Neural crest cell (in vitro differentiated cells): ENCODE measurements at places on chromosomes 6 and 20. TPM values are rescaled to one million over a fixed set of nuclear protein-coding genes. Genes with fewer than 3 reads are reported as not detected.

GRCh38 chr6:34235307-34236130 is 1.2 kb upstream of the HMGA1 start:
- H3K27ac ChIP-seq = peak overlapping the region; percentile 96
- peaks cover 4% of the 10 kb centered on the region for H3K36me3 ChIP-seq
- peak; percentile 73 for DNase-seq
- peaks cover 6% of the 10 kb centered on the region for H3K27me3 ChIP-seq
- peaks cover 41% of the 10 kb centered on the region for H3K4me1 ChIP-seq

DNA sequence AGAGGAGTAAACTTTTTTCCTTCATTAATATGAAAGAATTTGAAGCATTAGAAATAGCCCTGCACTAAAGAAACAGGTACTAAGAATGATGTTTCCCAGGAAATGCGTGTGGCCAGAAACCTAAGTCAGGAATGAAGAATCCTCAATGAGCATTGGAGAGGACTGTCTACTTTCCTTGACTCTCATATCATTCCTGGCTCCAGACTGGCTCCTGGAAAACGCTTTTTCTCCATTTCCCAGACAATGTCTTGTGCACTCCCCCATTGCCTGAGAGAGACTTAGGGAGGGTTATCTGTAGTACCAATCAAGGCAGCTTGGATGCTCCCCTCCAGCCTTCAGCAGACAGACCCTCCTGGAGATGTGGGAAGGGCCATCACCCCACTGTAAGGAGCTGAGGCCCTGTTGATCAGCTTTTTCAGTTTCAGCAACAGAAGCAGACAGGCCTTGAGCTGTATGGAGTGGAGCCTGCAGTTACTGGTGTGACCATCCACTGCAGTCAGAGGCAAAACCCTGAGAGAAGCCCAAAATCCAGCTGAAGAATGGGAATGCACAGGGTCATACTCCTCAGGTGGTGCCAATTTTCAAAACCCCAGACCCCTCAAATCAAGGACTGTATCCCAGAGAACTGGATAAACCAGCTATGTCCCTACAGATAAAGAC is 127.3 kb upstream of the NT5E start:
- H3K4me3 ChIP-seq = no peak overlapping the region
- peaks cover 21% of the 10 kb centered on the region for H3K27me3 ChIP-seq
- H3K4me1 ChIP-seq = no peaks in the 10 kb centered on the region
- H3K36me3 ChIP-seq = peaks cover 2% of the 10 kb centered on the region

Gene PM20D2
- 16.1 and 16.5 TPM in 2 replicates for total RNA-seq

Gene C20orf141
- total RNA-seq = not detected in 2 replicates

- peaks cover 4% of the 10 kb centered on the region for H3K4me1 ChIP-seq
- no peak overlapping the region for H3K4me3 ChIP-seq
- DNase-seq = peak; percentile 18
- H3K27me3 ChIP-seq = peaks cover 2% of the 10 kb centered on the region
- no peaks in the 10 kb centered on the region for H3K36me3 ChIP-seq
- H3K27ac ChIP-seq = no peak overlapping the region
Observed at GRCh38 chr20:6583134-6583738, 184.2 kb upstream of the BMP2 start.

DNA sequence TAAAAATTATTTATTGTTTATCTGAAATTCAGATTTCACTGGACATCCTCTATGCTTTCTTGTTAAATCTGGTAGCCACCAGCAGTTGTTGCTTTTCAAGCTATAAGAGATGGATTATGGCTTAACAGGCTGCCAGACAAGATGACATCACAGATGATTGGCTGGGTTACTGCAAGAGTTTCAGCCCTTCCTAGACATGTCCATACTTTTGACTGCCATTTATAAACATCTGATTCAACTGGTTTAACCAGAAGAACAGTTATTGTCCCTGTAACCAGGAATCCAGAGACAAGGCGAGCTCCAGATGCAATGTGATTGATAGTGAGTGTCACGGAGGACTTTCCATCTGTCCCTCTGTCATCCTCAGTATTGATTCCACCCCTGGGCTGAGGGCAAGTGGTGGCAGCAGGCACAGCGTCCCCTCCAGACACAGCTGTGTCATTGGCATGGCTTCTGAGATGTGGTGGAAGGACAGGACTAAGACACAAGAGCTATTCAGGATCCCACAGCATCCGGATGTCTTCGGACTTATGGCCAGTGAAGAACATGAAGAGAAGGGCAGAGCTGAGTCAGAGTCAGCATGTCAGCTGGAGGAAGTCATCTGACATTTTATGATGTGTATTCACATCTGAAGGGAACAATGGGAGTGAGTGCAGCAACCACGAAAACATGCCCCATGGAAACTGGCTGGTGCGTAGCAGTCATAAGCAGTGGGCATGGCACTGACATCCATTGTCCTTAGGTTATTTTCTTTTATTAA is 284.5 kb upstream of the CDYL start:
- H3K27me3 ChIP-seq = no peaks in the 10 kb centered on the region
- no peak overlapping the region for H3K27ac ChIP-seq
- DNase-seq = no peak
- H3K4me3 ChIP-seq = no peak overlapping the region
- no peaks in the 10 kb centered on the region for H3K4me1 ChIP-seq
- peaks cover 9% of the 10 kb centered on the region for H3K36me3 ChIP-seq

- DNase-seq = no peak
- no peaks in the 10 kb centered on the region for H3K27me3 ChIP-seq
- H3K27ac ChIP-seq = no peak overlapping the region
- H3K4me1 ChIP-seq = peaks cover 30% of the 10 kb centered on the region
- peak overlapping the region; percentile 23 for H3K4me3 ChIP-seq
Observed at GRCh38 chr6:74891349-74891831, 314.5 kb downstream of the COL12A1 start.
